ENCODE measurements at places on chromosomes 5 and 9.
A peak's percentile ranks its signal among the peaks of the same experiment; 100 is the strongest.

DNA sequence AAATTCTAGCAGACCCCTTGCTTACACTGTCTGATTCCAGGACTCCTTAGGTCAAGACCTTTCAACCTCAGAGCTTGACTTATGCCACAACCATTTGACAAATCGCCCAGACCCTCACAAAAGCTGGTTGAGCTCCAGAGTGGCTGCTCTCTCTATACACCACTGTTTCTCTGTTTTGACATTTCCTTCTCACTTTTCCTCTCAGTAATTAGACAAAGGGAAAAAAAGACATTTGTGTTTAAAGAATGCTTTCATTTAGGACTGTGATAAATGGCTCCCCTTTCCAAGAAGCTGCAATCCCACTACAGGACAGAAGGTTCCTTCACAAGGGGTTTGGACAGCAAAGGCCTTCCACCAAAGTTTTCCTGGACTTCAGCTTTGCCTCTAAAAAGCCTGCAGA, 601.3 kb downstream of the NR2F1-AS1 start:
- no peak for DNase-seq

DNA sequence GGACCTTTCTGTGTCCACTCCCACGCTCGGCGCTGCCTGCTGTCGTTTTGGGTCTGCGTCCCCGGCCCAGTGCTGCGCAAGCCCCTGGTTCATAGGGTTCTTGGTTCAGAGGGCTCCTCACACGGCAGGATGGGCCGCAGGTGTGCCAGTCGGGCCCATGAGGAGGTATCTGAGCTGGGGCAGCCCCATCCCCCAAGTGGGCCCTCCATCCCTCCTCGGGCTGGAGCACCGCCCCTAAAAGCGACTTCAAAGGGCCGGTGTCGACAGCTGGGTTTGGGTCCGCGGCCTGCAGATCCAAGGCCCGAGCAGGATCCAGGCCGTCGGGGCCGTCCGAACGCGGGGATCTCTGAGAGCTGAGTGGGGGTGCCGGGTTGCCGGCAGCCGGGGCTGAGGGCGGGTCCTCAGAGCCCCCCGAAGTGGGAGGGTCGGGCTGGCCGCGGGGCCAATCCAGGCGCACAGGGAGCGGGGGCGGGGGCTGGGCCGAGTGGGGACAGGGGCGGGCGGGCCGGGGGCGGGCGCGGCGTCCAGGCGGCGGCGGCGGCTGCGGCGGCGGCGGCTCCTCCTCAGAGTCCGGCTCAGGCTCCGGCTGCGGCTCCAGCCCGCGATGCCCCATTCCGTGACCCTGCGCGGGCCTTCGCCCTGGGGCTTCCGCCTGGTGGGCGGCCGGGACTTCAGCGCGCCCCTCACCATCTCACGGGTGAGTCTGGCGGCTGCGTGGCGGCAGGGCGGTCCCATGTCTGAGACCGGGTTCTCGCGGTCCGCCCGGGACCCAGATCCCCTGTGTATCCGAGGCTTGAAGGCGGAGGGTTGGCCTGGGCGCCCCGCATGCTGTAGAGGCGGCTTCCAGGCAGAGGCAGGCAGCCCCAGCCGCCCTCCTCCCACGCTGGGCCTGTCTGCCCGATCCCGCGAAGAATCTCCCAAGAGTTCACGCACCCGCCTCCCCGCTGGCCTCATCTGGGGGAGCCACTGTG, at the start of gene PDLIM4:
PDLIM4 (plus strand) TSS at position 566 of the 971 bp plus-strand sequence; CDS start at position 605, 39 bp downstream.
- DNase-seq = no peak

GRCh38 chr5:127930311-127930710, 153.3 kb upstream of the SLC12A2 start:
- no peak for DNase-seq

- DNase-seq = no peak
These were observed 251.8 kb downstream of the ZNF608 start for GRCh38 chr5:124494540-124495116.

GRCh38 chr9:6443661-6444060, 30.7 kb downstream of the UHRF2 start:
- no peak for DNase-seq

GRCh38 chr5:160084144-160084543, 35.1 kb downstream of the PWWP2A start:
- no peak for DNase-seq

DNA sequence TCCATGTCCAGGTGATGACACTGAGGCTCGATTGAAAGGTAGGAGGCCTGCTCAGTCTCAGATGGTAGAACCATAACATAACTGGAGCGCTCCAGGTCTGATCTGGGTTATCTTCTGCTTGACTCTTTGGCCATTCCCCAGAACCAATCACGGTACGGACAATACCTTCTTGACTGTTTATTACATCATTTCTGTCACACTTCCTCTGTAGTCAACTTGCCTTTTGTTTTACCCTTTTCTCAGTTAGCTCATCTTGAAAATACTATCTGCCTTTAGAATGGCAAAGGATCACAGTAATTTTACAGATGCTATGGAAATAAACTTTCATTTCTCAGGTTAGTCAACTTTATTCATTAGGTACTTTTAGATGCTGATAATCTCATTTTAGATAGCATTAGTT, 22.4 kb downstream of the GLRA1 start:
- no peak for DNase-seq

DNA sequence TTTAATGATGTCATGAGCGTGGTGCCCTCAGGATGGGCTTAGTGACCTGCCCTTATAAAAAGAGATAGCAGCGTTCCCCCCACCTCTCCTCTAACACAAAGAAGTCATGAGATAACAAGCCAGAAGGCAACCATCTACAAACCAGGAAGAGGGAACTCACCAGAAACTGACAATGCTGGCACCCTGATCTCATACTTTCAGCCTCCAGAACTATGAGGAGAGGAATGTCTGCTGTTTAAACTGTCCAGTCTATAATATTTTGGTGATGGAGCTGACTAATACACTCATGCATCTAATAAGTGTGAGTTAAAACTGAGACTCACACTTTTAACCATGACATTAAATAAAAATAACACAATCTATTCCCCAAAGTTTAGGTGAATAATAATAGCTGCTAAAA, 156.1 kb upstream of the SPEF2 start:
- no peak for DNase-seq

DNA sequence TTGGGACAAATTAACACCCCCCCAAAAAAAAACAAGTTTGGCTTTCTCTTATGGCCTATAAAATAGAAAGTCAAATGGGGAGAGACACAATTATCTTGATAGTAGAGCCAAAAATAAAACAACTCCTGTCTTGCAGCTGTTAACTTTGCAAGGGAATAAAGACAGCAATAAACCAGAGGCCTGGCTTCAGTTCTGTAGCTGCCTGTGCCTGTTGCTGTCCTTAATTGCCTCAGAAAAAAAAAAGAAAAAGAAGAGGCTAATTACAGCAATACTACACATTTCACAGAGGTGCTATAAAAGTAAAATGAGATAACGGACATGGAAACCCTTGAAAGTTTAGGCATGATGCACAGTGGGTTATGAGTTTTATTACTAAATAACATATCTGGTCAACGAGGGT, 170.7 kb upstream of the IRX1 start:
- no peak for DNase-seq

- no peak for DNase-seq
These were observed 97.8 kb downstream of the GPR21 start for GRCh38 chr9:123131258-123131657.

- DNase-seq = no peak
These were observed 210.7 kb upstream of the DMRT1 start for GRCh38 chr9:630817-631216.

DNA sequence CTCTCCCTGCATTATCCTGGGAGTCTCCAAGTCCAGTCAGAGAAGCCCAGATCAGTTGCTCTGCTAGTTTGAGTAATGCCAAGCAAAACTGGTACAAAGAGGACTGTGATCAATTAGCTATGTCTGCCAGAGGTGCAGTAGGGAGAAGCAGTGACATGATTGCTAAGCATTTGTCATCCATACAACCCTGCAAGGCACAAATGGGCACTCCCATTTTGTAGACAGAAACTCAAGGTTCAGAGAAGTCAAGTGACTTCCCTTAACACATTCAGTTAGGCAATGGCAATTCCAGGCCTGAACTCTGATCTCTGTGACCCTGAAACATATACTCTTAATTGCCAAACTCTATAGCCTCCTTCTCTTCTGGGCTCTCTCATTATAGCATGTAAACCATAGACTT, 34.0 kb downstream of the NDST1 start:
- DNase-seq = no peak

GRCh38 chr5:148904440-148904839, 78.0 kb downstream of the ADRB2 start:
- no peak for DNase-seq

DNA sequence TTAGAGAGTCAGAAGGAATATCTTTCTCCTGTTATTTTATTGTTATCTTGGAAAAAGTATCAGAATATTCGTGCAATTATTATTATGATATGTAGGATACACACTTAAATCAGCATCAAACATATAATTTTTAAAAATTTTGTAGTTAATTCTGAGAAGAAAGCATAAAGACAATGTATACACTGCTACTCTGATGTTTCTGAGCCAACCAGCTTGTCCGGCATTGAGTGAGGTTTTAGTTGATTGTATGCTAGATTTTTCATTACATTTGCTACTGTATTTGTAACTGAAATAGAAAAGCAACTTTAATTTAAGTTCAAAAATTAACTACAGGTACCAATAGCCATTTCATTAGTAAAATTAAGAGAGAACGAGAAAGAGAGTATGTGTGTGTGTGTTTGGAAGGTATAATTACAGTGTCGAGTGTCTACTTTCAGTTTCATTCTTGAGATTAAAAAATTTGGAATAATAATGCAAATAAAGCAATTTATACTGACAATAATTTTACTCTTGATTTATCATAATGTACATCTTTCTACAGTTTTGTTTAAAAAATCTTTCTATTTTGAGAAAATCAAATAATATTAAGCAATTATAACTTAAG, 160.4 kb upstream of the CDH12 start:
- no peak for DNase-seq

DNA sequence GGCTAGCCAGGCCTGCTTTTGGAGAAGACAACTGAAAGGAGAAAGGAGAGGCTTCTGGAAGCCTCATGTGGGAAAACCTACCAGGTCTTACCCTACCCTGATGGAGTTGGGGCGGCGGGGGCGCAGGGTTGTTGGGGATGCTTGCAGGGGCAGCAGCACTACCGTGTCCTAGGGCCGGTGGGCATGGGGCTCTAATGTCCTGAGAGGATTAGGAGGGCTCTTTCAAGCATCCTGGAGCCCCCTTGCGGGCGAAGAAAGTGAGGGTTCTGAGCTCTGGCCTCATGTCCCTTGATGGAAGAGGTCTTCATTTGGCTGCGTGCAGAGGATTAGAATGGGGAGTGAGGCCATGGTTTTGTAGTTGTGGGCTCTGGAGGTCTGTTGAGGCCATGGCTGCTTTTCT, 86.9 kb upstream of the PITX1 start:
- DNase-seq = no peak

DNA sequence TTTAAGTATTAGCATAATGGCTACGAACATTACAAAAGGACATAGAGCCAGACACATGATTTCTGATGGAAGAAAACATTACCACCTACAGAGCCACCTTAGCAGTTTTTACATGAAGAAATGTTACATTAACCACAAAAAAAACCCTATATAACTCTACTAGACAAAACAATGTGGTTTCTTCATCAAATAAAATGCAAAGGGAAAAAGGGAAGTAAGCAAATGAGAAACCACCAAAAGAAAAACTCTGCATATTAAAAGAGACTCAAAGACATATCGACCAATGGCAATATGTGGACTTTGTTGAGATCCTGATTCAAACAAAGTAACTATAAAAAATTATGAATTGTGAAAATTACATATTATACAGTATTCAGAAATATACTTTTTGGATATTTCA, 132.7 kb downstream of the TSSK1B start:
- DNase-seq = peak; percentile 36

DNA sequence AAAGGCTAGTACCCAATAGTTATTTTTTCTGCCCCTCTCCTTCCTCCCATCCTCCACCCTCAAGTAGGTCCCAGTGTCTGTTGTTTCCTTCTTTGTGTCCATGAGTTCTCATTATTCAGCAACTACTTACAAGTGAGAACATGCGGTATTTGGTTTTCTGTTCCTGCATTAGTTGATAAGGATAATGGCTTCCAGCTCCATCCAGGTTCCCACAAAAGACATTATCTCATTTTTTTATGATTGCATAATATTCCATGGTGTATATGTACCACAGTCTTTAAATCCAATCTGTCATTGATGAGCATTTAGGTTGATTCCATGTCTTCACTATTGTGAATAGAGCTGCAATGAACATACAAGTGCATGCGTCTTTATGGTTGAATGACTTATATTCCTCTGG, 128.3 kb upstream of the ANKRD55 start:
- no peak for DNase-seq

DNA sequence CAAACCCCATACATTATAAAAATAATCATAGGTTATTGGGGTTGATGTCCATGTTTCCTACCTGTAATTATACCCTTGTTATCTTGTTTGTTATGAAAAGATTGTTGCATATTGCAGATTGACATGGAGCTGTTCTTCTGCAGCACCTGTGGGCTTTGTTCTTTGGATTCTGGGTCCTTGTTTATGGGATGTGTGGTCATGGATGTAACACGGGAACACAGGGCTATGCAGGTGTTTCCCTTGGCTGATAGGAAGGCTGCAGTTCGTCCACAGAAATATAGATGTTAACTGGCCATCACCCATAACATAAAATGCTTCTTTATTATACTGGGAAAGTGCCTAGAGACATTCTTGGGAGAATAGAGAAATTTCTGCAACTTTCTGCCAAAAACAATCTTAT, 77.9 kb downstream of the FBXL7 start:
- no peak for DNase-seq

GRCh38 chr5:81696418-81697397, 54.2 kb downstream of the SSBP2 start:
- no peak for DNase-seq

DNA sequence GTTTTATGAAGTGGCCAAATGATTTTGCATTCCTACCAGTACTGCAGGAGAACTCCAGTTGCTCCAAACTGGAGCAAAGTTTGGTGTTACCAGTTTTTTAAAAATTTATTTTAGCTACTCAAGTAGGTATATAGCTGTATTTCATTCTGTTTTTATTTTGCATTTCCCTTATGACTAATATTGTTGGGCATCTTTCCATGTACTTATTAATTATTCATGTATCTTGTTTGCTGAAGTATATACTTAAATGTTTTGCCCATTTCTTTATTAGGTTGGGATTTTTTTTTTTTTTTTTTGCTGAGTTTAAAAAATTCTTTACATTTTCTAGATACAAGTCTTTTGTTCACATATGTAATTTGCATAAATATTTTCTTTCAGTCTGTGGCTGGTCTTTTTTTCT, 386.6 kb upstream of the DAB2 start:
- DNase-seq = no peak

- peak; percentile 84 for DNase-seq
These were observed 960 bp upstream of the IFNB1 start for GRCh38 chr9:21078702-21079101.

GRCh38 chr9:87213948-87214347, 266.6 kb upstream of the GAS1 start:
- no peak for DNase-seq

DNA sequence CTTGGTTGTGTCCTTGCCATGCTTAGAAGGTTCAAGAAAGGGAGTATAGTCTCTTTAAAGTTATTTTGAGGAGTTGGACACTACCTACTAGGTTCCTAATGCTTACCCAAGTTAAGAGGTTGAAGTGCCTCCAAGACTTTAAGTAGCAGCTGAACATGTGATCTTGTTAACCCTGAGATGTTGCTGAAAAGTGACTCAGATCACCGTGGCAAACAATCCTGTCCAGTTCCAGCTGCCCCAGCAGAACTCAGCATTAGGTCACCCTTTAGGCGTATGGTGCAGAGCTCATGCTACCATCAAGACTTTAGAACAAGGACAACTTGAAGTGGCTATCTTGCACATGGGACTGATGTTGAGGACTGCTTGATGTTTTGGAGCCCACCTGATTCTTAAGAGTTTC, 22.5 kb downstream of the ZNF462 start:
- DNase-seq = no peak

- peak; percentile 86 for DNase-seq
These were observed 253.8 kb downstream of the KDM4C start for GRCh38 chr9:7011395-7012067.

Data from KBM-7 (cell line).